CD4-positive, alpha-beta T cell treated with Interleukin-17A for 1 hour (primary cell): ENCODE measurements at places on chromosomes 2 and 18.

DNA sequence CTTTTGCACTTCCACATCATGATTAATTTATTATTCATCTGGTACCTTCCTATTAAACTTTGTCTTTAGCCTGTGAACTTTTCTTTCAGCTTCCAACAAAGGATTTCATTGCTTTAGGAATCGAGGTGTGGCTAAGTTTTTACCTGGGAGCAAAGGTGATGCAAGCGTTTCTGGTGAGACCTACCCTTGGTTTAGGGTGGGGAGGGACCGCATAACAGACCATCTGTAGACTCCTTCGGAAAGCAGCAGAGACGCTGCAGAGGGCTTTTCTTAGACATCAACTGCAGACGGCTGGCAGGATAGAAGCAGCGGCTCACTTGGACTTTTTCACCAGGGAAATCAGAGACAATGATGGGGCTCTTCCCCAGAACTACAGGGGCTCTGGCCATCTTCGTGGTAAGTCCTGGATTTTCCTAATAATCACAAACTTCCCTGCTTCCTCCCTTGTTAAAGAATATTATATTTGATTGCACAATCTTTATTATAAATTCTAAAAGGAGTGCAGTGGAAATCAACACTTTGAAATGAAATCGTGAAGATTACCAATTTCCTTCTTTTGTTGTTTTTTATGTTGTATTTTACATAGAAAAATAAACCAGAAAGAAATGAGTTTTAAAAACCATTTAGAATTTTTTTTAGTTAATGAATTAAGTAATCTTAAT lies at the start of gene DSG3:
DSG3 (plus strand) TSS at position 212 of the 662 bp plus-strand sequence; CDS start at position 349, 137 bp downstream.
- DNase-seq: no peak

GRCh38 chr2:47699533-47700215 lies 83.3 kb upstream of the MSH6 start:
- no peak for DNase-seq

DNA sequence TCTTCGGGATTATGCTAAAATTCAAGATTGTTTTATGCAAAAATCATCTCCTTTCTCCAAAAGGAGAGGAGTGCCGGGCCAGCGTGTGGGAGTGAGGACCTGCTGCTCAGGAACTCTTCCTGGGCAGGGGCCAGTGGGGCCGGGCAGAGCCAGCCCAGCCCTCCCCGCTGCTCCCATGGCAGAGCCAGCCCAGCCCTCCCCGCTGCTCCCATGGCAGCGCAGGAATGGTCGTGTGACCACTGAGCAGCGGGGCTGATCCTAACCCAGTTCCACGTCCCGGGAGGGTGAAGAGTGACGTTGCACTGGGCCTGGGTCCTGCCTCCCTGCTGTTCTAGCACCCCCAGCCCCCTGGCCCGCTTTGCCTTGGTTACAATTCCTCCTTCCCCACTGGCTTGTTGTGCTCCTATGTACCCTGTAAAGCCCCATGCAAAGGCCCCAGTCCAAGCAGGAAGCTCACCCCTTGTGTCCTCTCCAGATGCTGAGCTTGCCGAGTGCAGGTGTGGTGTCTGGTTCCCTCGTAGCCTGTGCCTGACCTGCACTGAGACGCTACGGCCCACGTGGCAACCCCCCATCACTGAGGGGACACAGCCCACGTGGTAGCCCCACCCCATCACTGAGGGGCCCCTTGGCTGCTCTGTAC lies 11.4 kb upstream of the NEU4 start:
- no peak for DNase-seq

DNA sequence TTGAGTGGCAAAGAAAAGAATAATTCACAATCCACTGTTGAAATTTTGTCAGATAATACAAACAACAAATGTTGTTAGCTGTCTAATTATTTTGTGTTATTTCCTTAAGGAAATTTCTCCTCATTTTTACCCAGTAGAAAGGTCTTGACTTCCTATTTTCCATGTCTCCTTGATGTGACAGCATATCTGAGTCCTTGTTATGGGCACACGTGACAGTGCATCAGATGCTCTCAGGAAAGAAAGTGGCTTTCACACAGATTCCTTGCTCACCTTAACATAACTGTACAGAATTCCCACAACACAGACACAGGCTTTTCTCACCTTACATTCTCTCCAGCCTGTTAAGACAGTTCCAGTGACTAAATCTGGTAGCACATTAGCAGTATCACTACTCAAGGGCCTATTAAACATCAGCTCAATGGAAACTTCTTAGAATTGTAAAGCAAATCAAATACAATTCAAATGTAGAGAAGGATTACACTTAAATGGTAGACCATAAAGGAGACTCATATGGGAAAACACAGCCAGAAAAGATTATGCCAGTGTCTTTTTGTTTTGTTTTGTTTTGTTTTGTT lies 30.2 kb upstream of the GPR55 start:
- no peak for DNase-seq

DNA sequence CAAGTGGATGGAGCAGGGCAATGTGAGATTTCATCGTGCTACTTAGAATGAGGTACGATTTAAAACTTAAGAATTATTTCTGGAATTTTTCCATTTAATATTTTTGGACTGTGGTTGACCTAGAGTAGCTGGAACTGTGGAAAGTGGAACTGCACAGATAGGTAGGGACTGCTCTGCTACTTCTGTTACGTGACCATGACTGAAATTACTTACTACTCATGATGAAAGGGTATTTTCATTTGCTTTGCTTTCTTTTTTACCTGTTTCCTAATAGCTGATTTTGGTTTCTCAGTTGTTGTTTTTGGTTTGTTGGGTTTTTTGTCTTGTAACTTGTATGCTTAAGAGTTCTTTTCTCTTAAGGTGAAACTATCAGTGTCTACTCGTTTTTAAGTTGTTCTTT lies 11.4 kb downstream of the UBE2E3 start:
- DNase-seq: no peak
